ENCODE measurements at places on chromosomes 3 and 15. TPM values are rescaled to one million over a fixed set of nuclear protein-coding genes. Genes with fewer than 3 reads are reported as not detected.

GRCh38 chr3:30289766-30290165 lies 316.6 kb upstream of the TGFBR2 start:
- DNase-seq = no peak

DNA sequence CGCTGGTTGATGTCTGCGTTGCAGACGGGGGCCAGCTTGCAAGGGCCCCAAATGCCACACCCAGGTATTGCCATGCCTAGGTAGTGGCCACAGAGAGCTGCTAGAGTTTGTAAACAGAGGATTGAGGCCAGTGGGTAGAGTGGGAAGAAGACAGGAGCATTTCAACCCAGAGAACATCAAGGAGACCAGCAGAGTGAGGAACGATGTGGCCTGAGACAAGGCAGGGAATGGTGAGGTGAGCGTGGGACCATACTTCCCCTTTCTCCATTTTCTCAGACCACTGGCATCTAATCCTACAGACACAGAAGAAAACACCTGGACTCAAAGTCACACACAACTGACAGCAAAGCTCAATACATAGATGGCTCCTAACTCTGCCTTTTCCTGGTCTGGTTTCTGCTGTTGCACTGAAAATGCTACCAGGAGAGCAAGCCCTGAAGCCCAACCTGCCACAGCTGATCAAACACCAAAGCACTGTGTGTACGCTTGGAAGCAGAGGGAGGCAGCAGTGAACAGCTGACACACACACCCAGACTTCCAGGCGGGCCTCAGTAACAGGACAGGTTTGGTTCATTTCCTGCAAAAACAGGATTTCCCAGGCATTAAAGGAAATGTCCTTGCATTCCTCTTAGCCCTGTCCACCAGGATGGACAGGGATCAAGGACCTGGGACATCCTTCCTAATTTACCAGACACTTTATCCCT lies 1.6 kb downstream of the FAM174B start:
- no peak for DNase-seq

DNA sequence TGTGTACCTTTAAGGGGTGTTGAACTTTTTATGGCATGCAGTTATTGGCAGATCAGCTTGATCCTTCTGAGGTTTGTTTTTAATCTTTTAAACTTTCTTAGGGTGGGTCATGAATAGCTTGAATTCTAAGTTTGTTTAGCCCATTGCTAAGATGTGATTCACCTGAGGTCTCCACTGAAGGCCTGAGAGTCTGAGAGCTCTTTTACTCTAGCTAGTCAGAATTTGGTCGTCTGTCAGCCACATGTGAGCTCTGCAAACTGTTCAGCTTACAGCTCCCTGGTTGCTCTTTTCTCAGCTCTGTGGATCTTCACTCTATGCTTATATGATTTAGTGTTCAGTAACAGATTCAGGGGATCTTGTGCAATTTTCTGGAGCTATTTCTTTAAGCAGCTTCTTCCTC lies 161.3 kb downstream of the ABHD5 start:
- DNase-seq = no peak

GRCh38 chr15:33135355-33135781 lies 59.1 kb downstream of the FMN1 start:
- no peak for DNase-seq

- DNase-seq = no peak
Observed at GRCh38 chr15:45435124-45435903, 57.0 kb upstream of the GATM start.

- DNase-seq = no peak
Observed at GRCh38 chr15:61030451-61030850, 198.7 kb downstream of the RORA start.

- DNase-seq = no peak
Observed at GRCh38 chr3:13013994-13014754, 59.1 kb downstream of the IQSEC1 start.

LINGO1 gene
- total RNA-seq = not detected

DNA sequence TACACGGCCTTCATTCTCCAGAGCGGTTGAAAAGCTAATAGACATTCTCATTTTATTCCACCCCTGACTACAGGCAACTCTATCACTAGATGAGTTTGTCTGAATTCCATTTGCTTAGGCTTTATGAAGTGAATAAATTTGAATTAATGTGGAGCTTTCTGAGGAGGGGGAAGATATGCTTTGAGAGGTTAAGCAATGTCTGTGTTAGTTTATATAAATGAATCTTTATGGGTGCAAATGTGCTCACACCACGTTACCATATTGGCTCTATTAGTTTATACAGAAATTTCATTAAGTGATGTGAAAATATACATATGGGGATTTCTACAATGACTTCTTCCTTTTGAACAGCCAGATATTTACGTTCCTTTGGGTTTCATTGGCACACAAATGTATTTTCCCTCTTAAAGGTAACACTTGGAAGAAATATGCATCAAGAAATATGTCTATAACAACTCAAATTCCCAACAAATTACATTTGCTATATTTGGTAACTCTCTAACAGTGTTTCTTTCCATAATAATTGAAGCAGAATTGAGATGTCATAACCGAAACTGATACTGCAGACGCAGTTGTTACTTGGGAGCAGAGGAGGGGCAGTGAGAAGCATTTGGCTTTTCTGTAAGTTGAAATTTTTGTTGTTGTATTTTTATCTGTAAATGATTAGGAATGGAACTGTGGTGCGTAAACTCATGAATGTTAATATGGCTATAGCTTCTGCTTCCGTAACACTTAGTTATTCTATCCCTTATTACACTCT lies 359.4 kb downstream of the CACNA2D3 start:
- no peak for DNase-seq

ZPLD1 gene
- 0.06 TPM for total RNA-seq

SMCO1 gene
- not detected for total RNA-seq

DNA sequence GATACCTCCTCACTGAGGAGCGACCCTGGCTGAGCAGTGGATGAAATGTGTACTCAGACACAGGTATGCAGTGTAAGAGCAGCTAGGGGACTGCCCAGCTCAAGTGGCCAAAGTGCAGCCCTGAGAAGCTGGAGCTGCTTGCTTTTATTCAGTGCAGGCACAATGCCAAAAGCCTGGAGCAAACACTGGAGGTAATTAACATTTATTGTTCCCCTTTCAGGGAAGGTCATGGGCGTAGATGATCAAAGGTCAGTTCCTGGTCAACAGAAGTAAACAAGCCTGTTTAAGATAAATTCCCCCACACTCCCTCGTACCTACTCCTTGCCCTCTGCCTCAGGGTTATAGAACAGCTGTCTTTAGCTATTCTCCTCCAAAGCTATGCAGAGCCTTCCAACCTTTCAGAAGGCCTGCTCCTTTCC lies 17.5 kb downstream of the PLA2G4F start:
- DNase-seq = no peak

- DNase-seq = no peak
Observed at GRCh38 chr3:72035606-72036005, 250.7 kb upstream of the PROK2 start.

ZBED2 gene
- total RNA-seq = not detected

DNA sequence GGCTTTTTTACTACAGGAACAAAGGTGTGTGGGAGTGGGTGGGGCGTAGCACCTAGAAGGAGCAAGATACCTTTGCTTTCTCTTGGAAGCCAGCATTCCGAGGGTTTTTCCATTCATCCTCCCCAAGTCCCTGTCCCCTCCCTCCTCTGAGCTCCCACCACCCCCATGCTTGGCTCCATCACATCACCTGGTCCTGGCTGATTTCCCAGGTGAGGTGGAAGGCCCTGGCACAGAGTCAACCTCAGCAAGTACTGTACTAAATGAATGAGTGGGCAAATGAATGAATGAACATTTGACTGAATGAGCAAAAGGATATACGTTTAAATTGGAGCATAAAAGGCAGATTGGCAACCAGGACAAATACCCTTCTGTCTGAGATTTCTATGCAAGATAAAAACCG lies 45.4 kb downstream of the DZIP1L start:
- DNase-seq = no peak

CAMK2N2 gene
- total RNA-seq = 1.6 TPM

SLC28A2 gene
- total RNA-seq = not detected

GRCh38 chr3:82927309-82928253 lies 1166.1 kb upstream of the GBE1 start:
- DNase-seq = no peak
